ENCODE measurements at places on chromosomes 7 and 10. TPM values are rescaled to one million over a fixed set of nuclear protein-coding genes. Genes with fewer than 3 reads are reported as not detected.

DNA sequence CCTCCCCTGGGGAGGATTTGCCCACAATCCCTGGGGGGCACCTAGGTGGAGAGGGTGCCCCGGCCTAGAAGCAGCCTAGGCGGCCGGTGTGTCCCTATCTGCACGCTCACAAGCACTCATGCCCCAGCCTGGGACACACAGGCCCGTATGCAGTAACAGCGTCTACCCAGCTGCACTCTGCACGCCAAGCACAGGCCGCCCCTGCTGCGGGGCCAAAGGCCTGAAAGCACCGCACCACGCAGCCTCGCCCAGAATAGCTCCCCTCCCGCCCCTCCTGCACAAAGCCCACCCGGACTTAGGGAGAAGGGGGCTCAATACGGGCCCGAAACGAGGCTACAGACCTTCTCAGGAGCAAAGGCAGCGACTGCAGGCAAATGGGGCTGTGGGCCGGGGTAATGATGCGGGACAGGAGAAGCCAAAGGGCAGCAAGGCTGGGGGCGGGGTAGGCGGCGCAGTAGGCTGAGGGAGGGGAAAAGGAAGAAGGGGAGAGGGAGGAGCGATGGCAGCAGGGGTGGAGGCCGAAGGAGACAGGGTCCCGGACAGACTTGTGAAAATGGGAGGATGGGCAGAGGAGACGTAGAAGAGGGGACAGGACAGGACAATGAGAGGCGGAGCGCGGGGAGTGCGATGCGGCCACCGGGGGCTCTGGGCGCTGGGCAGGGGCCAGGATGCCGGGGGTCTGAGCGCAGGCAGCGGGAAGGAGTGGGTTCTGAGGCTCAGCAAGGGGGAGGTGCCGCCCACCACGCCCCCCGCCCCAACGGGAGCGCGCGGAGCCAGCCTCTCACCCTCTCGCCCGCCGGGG is 544 bp downstream of the GPRIN2 start:
- DNase-seq, result no peak

Gene CAPZA2
- 186 TPM for total RNA-seq

GRCh38 chr10:108850138-108850854 is 1073.0 kb downstream of the XPNPEP1 start:
- no peak for DNase-seq

- no peak for DNase-seq
These were observed 81.4 kb upstream of the PODXL start for GRCh38 chr7:131637859-131638258.

Gene H2BK1
- total RNA-seq, result not detected

DNA sequence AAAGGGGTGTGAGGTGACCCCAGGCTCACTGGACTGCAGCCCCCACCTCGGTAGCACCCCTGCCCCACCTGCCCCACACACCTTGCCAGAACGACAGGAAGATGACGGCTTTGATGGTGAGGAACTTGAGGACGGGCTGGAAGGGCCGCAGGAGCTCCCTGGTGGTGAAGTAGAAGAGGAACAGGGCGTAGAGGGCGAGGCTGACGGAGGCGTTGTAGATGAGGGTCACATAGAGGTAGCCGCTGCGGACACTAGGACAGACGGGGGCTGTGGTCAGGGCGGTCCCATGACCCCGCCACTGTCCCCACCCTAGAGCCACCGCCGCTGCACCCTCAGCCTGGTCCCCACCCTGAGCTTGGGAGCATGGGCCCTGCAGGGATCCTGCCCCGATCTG is 7.6 kb downstream of the TMEM184A start:
- DNase-seq, result peak; percentile 44

GRCh38 chr7:101370836-101371235 is 8.2 kb downstream of the COL26A1 start:
- no peak for DNase-seq

Gene CALCR
- total RNA-seq, result not detected

Gene CRHR2
- not detected for total RNA-seq

- DNase-seq, result peak; percentile 89
These were observed 139.4 kb upstream of the SHH start for GRCh38 chr7:155951554-155952158.

DNA sequence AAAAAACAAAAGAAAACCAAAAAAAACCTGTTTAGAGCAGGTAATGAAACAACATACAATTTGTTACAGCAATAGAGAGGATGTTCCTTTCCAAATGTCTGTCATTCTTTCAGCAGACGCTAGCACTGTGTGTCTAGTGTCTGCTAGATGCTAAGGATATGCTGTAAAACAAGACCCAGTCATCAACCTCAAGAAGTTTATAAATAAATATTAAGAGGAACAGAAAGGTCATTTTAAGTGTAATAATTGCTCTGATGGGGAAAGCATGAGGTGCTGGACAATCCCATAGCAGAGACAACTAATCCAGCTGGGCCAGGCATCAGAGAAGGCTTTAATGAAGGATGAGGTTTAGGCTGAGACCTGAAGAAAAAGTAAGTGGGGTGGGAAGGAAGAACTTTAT is 23.3 kb upstream of the ASCC1 start:
- no peak for DNase-seq

DNA sequence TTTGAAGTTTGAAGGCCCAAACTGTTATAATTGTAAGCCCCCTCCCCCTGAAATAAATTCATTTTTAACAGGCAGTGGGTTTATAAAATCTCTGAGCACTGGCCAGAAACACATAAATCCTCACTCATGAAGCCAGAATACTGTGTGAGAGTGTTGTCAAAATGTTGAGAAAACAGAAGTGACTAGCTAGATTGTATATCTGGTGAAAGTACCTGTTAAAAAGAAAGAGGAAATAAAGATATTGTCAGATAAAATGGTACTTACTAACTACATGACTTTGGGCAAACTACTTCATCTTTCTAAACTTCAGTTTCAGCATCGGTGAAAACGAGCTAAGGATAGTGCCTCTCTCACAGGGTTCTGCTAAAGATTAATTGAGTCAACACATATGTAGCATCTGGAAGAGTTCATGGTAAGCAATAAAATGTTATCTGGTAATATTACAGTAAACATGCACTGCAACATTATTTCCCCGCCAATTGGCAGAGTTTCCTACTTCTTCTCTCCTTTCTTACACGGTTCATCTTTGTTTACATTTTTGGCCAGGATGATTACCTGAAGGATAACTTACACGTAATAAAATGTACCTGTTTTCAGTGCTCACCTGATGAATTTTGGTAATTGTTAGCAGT is 202.5 kb upstream of the CHRM2 start:
- DNase-seq, result no peak

DNA sequence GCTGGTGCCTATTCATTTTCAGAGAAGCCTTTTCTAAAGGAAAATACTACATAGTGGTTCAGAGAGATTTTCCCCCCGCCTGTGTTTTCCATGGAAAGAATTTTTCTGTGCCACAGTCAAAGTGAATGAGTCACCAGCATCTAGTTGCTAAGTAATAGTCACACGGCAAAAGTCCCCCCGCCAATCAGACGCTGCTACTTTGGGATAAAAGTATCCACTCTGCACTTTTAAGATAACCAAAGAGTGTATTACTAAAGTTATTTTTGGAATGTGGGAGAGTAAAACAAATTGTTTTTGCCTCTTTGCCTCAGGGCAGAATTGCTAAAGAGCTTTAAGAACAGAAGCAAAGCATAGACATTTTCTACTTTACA is 23.5 kb downstream of the ABLIM1 start:
- DNase-seq, result peak; percentile 98

DNA sequence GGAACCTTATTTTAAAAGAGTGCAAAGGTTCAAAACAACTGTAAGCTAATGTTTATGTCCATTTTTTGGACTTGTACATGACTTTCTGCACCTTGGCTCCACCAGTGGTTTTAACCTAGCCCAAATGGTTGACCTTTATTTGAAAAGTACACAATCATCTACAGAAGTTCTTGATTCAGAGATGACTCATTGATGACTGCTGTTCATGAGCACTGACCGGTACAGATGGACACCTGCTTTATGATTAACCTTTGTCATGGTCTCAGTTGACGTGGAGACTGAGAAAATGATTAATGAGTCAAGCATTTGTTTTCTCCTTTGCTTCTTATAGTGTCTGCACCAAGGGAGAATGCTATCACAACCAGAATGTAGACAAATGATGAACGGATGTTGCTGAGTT is 55.7 kb upstream of the PTER start:
- DNase-seq, result no peak

DNA sequence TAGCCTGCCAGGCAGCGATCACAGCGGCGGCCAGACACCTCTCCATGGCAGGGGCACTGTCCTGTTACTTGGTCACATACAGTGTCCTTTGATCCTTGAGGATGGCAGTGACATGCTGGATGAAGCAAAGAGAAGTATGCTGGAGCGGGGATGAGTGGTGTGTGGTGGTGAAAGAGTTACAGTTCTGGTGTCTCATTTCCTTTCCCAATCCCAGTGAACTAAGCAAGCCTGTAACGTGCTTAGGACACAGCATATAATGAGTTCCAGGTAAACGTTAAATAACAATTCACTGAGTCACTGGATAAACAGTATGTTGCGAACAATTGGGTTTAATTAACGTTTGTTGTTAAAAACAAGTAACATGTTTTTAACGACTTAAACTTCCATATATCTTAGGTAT is 63.5 kb upstream of the LAMB1 start:
- DNase-seq, result peak; percentile 53

Gene DEPP1
- total RNA-seq, result 225 TPM

DNA sequence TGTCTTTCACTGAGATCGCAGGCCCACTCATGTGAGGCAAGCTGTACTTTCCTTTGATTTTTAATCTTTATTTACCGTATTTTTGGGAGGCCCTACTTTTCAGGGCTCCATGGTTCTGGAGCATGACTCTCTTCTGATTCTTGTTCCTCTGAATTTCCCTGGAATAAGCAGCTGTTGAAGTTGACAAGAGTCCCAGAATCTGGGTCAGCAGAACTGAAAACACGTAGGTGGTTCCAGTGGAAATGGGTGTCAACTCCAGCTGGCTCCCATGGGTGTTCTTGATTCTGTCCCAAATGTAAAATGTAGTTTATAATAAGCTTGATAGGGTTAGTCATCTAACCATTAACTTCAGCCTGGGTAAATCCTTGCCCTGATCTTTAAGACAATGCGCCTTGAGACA is 409.4 kb downstream of the GATA3 start:
- DNase-seq, result no peak

- DNase-seq, result no peak
These were observed 76.6 kb downstream of the AMZ1 start for GRCh38 chr7:2764621-2765020.

Gene ELFN1
- under 0.01 TPM for total RNA-seq

Gene ASB15
- total RNA-seq, result not detected

Gene LIPM
- not detected for total RNA-seq

Gene SEMA3E
- 0.20 TPM for total RNA-seq

DNA sequence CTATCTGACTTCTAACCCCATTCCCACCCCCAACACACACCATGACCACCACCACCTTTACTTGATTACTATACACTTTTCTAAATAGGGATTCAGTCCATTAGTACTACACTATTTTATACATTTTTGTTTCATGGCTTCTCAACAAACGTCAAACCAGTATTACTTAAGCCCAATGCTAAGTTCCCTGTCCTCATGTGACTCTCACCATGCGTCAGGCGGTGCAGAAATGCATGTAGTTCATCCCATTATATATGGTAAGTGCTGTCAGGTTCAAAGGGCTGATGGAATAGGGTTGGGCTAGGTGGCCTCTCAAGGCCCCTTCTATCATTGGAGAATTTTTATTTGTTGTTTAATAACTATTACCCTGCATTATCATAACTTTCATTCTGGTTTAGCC is 19.5 kb upstream of the VPS41 start:
- no peak for DNase-seq

Gene VWA2
- total RNA-seq, result not detected

DNA sequence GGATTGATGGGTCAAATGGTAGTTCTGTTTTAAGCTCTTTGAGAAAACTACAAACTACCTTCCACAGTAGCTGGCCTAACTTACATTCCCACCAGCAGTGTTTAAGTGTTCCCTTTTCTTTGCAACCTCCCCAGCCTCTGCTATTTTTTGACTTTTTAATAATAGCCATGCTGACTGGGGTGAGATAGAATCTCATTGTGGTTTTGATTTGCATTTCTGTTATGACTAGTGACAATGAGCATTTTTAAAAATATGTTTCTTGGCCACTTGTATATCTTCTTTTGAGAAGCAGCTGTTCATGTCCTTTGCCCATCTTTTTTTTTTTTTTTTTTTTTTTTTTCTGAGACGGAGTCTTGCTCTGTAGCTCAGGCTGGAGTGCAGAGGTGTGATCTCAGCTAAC is 155.2 kb upstream of the BMPER start:
- DNase-seq, result no peak

Gene GIMAP6
- total RNA-seq, result 175 TPM

- no peak for DNase-seq
These were observed 19.3 kb upstream of the TSPAN13 start for GRCh38 chr7:16734148-16734726.

Gene UCMA
- not detected for total RNA-seq

Gene NUPR2
- total RNA-seq, result not detected

GRCh38 chr10:113788604-113789083 is 37.2 kb downstream of the PLEKHS1 start:
- DNase-seq, result peak; percentile 72

Gene INHBA
- 0.40 TPM for total RNA-seq

Gene LAMB4
- total RNA-seq, result 0.22 TPM

DNA sequence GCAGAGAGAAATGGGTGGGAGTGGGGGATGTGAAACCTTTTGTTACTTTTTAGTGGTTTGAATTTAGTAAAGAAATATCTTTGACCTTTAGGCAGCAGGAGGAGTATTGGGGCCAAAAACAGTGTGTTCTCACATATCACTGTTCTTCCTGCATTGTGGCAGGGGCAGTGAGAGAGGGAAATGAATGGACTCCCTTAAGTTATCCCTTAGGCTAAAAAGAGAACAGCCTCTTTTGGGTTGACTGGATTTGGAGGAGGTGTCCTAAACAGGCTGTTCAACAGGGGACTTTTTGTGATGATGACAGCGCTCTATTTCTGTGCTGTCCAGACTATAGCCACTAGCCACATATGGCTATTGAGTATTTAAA is 22.3 kb downstream of the ZNF775 start:
- DNase-seq, result no peak

Measured in lung microvascular endothelial cell (primary cell).